Transverse colon (tissue), 4 donors: ENCODE measurements at places on chromosomes 12 and 14. TPM values are rescaled to one million over a fixed set of nuclear protein-coding genes. Genes with fewer than 3 reads are reported as not detected.

RERGL gene
- total RNA-seq: 1.1 TPM

OR4E2 gene
- total RNA-seq: not detected

- DNase-seq: no peak
- no peaks in the 10 kb centered on the region for H3K36me3 ChIP-seq
- H3K27me3 ChIP-seq: no peaks in the 10 kb centered on the region
These were observed 32.8 kb upstream of the CLMN start for GRCh38 chr14:95352481-95352880.

DNA sequence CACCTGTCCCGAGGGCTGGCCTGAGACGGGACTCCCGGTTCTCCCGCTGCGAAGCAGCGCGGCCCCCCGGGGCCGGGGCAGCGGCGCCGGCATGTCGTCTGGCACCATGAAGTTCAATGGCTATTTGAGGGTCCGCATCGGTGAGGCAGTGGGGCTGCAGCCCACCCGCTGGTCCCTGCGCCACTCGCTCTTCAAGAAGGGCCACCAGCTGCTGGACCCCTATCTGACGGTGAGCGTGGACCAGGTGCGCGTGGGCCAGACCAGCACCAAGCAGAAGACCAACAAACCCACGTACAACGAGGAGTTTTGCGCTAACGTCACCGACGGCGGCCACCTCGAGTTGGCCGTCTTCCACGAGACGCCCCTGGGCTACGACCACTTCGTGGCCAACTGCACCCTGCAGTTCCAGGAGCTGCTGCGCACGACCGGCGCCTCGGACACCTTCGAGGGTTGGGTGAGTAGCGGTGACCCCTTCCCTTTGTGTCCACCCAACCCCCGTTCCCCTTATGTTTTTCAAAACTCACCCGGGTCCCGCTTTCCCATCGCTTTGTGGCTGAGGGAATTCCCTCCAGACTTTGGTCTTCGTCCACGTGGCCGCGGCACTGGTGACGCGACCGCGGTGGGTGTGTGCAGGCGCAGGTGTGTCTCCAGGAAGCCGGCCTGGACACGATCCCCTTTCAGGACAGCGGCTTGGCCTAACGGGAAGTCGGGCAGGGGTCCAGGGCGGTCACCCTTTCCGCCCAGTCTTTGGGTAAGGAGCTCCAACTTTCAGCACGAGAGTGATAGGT, 826 bp downstream of the PRKCH start:
- H3K27me3 ChIP-seq: peaks cover 34% of the 10 kb centered on the region
- H3K36me3 ChIP-seq: no peaks in the 10 kb centered on the region
- H3K4me3 ChIP-seq: peak overlapping the region; percentile 58
- peaks cover 19% of the 10 kb centered on the region for H3K4me1 ChIP-seq
- DNase-seq: peak; percentile 66

DNA sequence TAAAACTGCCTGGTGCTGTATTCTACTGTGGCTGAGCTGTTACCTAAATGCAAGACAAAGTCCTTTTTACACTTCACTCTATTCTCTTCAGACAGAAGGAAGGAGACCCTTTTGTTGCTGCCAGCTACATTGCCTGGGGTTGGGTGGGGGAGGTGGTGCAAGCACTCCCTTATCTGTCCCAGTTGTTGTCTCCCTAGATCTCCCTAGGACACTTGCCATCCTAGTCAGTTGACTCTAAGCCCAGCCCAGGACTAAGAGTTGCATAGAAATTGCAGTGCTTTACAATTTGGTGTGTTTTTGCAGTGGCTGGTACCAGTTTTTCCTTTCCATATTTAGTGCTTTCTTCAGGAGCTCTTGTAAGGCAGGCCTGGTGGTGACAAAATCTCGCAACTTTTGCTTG, 35.1 kb downstream of the SCYL2 start:
- H3K36me3 ChIP-seq: peaks cover 54% of the 10 kb centered on the region
- no peak overlapping the region for H3K27ac ChIP-seq
- H3K4me1 ChIP-seq: no peaks in the 10 kb centered on the region
- no peaks in the 10 kb centered on the region for H3K27me3 ChIP-seq
- no peak overlapping the region for H3K4me3 ChIP-seq

DNA sequence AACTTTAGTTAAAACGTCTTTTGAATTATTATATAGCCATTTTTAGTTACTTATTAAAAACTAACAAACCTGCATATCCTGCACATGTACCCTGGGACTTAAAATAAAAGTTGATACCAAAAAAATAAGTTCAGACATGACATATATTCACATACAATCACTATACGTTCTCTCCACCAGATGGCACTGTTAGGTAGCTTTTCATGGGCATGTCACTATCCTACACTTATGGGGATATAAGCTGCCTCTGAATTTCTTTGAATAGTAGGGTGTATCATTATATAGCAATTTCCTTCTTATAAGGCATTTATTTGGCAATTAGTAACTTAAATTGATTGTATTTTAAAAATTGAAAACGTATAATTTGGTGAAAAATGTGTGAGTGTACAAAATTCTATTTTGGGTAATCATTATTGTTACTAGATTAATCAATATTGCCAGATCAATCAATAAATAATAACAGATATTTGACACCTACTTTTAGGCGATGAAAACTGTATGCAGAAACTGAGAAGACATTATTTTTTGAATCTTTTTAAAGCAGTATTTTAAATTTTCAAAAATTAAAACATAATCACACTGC, 31.8 kb upstream of the OR10A7 start:
- no peak overlapping the region for H3K27ac ChIP-seq
- no peak overlapping the region for H3K4me3 ChIP-seq
- H3K4me1 ChIP-seq: no peaks in the 10 kb centered on the region
- peak; percentile 12 for DNase-seq
- H3K27me3 ChIP-seq: peaks cover 12% of the 10 kb centered on the region

DNA sequence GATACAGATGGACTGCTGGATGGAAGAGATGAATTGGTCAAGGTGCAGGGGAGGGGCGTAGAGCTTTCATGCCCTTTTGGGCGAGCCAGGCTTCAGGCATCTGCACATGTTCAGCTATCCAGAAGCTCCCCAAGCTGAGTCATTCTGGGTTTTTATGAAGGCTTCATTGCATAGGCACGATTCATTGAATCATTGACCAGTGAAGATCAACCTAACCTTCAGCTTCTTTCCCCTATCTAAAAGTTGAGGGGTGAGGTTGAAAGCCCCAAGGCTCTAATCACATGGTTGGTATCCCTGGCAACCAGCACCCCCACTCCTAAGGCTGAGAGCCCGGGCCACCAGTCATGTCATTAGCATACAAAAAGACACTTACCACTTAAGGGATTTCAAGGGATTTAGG, 36.3 kb downstream of the RPS29 start:
- H3K27me3 ChIP-seq: no peaks in the 10 kb centered on the region
- no peak overlapping the region for H3K27ac ChIP-seq
- H3K4me3 ChIP-seq: no peak overlapping the region
- H3K4me1 ChIP-seq: no peaks in the 10 kb centered on the region
- no peaks in the 10 kb centered on the region for H3K36me3 ChIP-seq

DNA sequence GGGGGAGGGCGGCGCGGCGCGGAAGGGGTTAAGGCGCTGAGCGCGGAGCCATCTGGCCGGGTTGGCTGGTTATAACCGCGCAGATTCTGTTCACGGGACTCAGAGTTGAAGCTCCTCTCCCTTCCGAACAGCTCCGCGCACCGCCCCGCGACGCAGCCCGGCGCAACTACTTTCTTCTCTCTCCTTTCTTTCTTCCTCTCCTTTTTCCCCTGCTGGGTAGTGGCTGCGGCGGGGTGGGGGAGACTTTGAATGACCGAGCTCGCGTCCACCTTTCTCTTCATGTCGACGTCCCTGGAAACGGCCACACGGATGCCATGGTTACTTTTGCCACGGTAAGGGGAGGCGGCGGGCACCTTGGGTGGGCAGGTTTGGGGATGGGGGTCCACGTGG, at the start of gene NTF3:
TSS of gene NTF3 (plus strand) at position 98 of the 390 bp plus-strand sequence. CDS start at position 315, 217 bp downstream.
- peaks cover 18% of the 10 kb centered on the region for H3K4me1 ChIP-seq
- peak within 1 kb of the TSS; percentile 28 for H3K27ac ChIP-seq
- peaks cover 89% of the 10 kb centered on the region for H3K27me3 ChIP-seq

DNA sequence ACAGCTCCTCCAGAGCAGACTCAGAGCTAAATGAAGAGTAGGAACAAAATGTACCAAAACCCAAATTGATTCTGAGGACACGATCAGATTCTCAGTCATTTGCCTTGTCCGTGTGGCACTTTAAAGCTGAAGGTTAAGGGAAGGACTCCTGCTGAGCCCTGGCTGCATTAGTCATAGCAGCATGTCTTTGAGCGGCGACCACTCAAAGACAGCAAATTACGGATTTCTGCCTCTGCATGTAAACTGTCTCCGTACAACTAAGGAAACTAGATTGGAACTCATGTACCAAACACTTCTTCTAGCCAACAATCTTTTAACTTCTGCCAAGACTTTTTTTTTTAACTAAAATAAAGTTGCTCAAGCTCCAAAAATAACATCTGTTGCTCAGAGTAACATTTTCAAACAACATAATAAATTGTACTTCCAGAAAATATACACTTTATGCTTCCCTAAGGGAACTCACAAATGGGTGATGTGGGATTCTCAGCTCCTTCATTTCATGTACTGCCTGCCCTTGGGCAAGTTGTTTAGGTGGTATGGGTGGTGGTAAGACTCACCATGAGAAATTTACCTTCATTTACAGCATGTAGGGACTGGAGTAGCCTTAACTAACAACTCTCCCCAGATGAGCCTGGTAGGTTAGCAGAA, 56.1 kb downstream of the RERG start:
- peaks cover 8% of the 10 kb centered on the region for H3K4me1 ChIP-seq
- no peaks in the 10 kb centered on the region for H3K36me3 ChIP-seq
- no peak overlapping the region for H3K4me3 ChIP-seq
- no peaks in the 10 kb centered on the region for H3K27me3 ChIP-seq
- peak overlapping the region; percentile 72 for H3K27ac ChIP-seq
- no peak for DNase-seq

- DNase-seq: no peak
- no peaks in the 10 kb centered on the region for H3K27me3 ChIP-seq
- no peaks in the 10 kb centered on the region for H3K36me3 ChIP-seq
These were observed 31.8 kb upstream of the PPP1R13B start for GRCh38 chr14:103879118-103879569.

DNA sequence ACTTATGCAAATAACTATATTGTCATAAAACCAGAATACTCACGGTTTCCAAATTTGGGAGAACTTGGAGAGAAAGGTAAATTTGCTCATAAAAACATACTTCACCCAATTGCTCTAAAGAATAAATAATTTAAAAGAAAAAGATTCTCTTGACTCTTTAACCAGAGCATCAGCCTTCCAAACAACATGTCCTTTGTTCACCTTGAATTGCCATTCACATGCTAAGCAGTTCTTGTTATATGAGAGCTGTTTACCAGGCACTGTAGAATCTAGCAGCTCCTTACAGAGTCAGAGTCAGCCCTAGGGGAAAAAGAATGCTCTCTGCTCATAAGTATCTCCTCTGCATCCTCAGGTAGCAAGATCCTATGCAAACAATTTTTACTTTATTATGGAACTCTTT, 10.2 kb downstream of the SLCO1A2 start:
- no peaks in the 10 kb centered on the region for H3K4me1 ChIP-seq
- no peak overlapping the region for H3K4me3 ChIP-seq
- DNase-seq: no peak

GRCh38 chr14:24692382-24693352, 58.7 kb upstream of the GZMB start:
- DNase-seq: no peak
- H3K36me3 ChIP-seq: no peaks in the 10 kb centered on the region
- H3K4me1 ChIP-seq: no peaks in the 10 kb centered on the region

DNA sequence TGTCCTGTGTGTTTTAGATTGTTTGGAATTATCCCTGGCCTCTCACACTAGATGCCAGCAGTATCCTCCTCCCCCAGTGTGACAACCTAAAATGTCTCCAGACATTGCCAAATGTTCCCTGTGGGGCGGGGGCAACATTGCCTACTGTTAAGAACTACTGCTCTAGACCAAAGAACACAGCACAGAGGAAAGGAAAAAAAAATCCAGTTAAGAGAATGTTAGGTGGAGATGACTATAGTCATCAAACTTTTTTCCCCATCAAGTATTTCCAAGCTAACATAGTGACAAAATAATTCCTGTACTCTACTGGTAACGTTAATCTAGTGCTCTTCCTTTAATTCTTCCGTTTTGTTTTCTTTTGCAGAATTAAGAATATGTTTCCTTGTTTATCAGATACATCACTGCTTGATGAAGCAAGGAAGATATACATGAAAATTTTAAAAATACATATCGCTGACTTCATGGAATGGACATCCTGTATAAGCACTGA, 3.5 kb downstream of the CDKN1B start:
- H3K4me1 ChIP-seq: peaks cover 47% of the 10 kb centered on the region
- DNase-seq: no peak
- H3K4me3 ChIP-seq: peak overlapping the region; percentile 99
- H3K36me3 ChIP-seq: peaks cover 8% of the 10 kb centered on the region
- no peaks in the 10 kb centered on the region for H3K27me3 ChIP-seq
